ENCODE measurements at places on chromosomes 3 and 15.

DNA sequence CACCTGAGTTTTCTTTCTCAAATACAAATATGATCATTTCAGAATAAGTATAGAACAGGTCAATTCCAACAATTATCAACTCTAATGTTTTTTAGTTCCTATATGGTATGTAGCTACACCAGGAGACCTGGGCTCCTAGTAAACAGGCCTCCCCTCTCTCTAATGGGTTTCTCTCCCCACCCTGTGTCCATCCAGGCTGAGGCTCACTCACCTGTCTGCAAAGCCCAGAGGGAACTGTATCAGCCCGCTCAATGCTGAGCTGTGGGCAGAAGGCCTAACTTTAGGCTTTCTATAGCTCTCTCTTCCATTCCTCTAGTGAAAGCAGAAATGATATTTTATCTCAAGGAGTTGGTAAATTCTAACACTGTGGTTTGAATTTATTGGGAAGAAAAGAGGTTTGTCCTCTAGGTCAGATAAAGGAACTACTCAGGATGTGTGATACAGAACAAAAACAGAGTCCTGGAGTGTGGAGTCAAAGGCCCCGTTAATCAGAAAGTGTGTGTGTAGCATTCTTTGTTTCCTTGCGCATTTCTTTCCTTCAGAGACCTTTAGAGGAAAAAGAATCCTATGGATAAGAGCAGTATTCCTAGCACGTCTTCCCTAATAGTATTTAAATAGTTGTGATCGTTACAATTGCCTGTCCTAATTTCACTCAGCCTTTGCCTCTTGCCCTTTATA is 408.9 kb downstream of the PYDC2 start:
- DNase-seq, result no peak

- DNase-seq, result no peak
Measured at GRCh38 chr3:105347625-105348302, 18.9 kb upstream of the ALCAM start.

- no peak for DNase-seq
Measured at GRCh38 chr15:52802110-52802509, 12.0 kb upstream of the ONECUT1 start.

- no peak for DNase-seq
Measured at GRCh38 chr3:16090024-16090423, 84.5 kb upstream of the GALNT15 start.

DNA sequence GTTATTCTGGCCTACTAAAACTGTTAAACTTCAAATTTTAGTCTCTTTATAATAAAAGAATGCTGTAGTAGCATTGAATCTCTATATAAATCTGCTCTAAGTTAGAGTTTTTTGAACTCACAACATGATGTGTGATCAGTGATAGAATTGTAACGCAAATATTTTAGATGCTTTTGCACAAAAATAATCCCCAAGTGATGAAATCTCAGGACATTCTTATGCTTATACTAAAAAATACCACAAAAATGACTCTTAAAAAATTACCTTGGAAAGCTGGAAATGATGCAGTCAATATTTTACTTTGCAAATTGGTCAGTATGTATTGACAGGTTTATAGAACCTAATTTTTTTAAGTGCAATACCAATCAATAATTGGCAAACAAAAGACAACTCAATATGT is 375.3 kb downstream of the TBC1D5 start:
- no peak for DNase-seq

GRCh38 chr15:24919446-24919845 is 35.3 kb upstream of the SNRPN start:
- no peak for DNase-seq

DNA sequence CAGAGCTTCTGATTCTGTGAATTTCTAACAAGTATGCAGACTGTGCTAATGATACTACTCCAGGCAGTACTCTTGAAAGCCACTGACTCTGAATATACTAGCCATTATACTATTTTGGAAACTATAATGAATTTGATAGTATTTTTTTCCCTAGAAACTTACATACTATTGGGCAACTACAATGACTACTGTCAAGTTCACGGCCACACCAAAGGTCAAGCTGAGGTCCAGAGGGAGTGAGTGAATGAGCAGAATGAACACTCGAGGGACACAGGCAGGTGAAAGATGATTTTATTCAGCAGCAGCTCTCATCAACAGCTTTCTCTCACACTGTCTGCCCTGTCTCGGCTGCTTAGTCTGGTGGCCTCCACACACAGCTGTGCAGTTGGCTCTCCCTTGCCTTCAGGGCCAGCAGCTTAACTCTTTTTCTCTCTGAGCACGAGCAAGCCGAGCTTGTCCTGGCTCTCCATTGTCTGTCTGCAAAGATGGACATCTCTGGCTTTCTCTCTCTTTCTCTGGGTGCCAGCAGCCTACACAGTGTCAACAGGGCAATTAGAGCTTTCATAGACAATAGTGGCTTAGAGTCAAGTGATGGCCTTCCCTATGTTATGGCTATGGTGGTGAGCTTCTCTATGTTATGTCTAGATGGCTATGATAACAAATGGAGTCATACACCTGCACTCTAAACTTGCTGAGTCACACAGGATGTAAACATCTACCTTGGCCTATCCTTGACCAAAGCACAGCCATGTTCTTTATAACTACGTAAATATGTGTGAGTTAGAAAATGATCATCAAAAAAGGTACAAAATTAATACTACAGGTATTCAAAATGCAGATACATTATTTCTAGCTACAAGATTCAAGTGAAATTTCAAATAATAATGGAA is 362.4 kb downstream of the CGGBP1 start:
- no peak for DNase-seq

- DNase-seq, result no peak
Measured at GRCh38 chr3:151837057-151837456, 23.1 kb downstream of the AADAC start.

DNA sequence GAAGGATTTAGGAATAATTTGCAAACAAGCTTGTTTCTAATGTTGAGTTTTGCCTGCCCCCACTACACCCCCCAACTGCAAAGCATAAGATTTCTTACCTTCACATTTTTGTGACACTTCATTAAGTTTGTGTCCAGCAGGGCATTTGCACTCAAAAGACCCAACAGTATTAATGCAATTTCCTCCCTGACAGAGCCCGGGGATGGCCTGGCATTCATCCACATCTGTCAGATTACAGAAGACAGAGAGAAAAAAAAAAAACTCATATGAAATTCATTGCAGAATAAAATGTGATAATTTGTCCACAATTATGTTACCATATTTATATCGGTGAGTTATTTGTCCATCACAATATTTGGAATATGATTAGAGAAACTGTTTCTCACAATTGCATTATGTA is 111.5 kb downstream of the FBN1 start:
- DNase-seq, result no peak

DNA sequence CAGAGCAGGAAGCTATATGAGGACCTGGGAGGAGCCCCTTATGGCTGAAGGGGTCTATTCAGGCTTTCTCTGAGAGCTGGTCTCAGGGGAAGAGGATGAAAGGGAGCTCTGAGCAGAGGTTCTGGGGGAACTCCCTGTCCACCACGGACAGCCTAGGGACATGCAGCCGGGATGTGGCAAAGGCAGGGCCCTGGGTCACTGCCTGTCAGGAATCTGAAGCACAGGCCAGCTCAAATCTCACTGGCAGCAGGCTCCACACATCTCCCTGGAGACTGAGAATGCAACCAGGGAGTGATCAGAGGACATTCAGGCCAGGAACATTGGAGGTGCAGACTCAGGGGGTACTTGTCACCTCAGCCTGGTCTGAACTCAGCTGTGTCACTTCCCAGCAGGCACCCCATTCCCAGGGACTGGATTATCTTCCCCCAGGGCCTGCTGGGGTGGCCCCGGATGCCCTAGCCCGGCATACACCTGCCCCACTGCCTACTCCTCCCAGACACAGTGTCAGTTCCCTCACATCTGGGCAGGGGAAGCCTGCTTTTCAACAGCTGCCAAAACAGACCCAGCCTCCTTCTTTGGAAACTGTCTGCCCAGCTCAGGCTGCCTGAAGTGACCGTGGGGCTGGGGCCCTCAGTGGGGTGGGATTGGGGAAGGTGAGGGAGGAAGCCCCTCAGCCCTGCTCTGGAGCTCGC is 18.3 kb upstream of the SEMA3F start:
- no peak for DNase-seq

DNA sequence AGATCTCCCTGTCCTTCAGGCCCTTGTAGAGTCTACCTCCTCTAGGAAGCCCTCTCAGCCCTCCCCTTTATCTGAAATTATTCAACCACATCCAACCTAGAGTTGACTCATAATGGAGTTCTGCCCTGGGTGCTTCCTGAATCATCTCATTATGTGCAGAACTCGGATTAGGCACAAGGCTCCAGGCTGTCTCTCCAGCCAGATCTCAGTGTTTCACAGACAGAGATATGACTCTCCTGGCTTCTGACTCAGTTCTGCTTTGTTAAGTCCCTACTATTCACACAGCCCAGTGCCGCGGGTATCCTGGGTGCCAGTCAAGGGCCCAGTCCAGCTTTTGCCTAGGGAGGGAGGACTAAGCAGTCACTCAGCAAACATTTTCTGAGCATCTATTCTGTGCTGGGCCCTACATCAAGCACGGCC is 9.3 kb downstream of the STRA6 start:
- DNase-seq, result no peak

GRCh38 chr3:107130089-107130700 is 247.0 kb upstream of the CCDC54 start:
- no peak for DNase-seq

GRCh38 chr3:66738625-66739365 is 238.0 kb upstream of the LRIG1 start:
- no peak for DNase-seq

DNA sequence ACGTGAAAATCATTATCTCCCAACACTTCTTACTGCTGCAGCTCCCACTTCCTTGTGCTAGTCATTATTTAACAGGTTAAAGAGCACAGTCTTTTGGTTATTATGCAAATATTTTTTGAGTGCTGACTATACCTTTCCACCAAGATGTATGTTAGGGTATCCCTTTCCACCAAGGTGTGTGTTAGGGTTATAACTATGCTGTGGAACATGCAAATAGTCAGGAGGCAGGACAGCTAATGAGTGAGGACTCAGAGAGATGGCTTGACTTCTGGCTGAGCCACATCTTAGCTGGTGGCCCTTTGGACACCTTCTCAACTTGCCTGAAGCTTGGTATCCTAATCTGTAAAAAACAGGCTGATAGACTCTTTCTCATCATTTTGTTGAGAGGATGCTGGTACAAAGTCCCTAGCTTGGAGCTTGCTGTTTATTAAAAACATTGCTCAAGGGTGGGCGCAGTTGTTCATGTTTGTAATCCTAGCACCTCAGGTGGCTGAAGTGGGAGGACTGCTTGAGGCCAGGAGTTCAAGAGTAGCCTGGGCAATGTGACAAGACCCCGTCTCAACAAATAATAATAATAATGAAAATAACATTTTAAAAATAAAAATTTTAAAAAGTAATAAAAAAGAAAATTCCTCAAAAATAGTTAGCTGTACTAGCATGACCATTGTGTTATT is 160.5 kb upstream of the ADAMTS9 start:
- no peak for DNase-seq

GRCh38 chr3:120349855-120350125 is 636 bp upstream of the LRRC58 start:
- no peak for DNase-seq

DNA sequence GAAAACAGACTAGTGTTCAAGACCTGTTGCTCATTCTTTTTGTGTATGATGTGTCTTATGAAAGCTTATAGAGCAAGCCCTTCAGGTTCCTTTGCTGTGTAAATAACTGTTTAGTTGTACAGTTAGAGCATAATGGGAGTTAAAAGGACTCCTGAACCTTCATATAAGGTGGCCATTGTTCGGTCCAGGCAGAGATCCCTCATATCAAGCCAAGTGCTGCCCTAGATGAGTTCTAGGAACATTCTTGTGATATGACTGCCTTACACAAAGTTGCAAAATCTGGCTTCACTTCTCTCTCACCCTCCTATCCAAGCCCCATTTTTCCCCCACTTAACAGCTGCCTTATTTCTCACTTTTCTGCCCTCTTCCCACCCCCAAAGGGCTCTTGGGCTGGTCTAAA is 26.9 kb downstream of the GYG1 start:
- no peak for DNase-seq

- DNase-seq, result no peak
Measured at GRCh38 chr3:164094546-164094945, 983.8 kb downstream of the SI start.

GRCh38 chr3:160569894-160570652 is 4.7 kb upstream of the KPNA4 start:
- DNase-seq, result no peak

DNA sequence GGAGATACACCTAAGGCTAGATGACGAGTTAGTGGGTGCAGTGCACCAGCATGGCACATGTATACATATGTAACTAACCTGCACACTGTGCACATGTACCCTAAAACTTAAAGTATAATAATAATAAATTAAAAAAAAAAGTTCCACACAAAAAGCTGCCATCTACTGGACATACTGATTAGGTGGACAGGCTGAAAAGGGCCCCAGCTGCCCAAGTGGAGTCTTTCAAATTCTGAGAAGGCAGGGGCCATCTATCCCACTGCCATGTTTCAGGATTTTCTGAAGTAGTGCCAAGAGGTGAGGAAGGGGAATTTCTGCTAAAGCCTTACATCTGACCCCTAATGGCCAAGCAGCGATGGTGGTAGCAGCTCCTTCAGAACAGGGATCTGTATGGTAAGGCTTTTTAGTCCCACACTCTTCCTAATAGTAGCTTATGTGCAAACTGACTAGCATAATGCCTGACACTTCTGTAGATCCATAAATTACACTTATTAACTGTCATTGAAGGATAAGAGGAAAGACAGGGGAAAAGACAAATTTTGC is 7.7 kb downstream of the FSTL1 start:
- no peak for DNase-seq

DNA sequence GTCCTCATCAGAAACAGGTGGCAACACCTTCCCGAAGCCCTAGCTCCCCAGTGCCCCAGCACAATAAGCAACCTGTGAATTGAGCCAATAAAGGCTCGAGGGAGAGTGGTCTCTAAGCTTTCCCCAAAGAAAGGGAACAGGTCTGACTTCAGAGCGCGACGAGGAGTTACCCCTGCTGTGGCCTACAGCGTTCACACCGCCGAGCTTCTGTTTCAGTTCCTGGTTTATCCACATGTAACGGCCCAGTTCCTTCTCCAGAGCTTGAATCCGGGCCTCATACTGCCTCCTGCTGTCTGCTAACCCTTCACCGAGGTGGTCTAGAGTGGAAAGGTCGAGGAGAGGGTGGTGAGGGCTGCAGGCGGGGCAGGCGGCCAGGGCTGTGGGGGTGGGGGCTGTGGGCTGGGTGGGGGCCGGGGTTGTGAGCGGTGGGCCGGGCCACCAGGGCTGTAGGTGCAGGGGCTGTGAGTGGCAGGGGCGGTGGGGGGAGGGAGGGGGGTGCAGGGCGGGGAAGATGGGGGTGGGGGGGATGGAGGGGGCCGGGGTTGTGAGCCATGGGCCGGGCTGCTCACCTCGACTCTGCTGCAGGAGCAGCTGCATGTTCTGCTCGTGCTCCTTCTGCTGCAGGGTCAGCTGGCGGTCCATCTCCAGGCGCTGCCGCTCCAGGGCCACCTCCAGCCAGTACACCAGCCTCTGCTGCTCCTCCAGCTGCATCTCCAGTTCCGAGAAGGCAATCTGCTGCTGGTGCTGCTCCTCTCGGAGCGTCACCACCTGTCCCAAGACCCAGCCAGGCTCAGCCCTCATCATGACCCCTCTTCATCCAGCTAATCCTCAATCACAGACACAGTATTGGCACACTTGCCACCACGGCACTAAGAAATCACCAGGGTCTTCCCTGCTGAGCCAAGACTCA is 26.2 kb downstream of the KIF7 start:
- no peak for DNase-seq

Measured in esophagus squamous epithelium (tissue), 5 donors.